ENCODE measurements at places on chromosomes 5 and 9.

- DNase-seq = no peak
Observed at GRCh38 chr5:180118391-180118791, 46.8 kb upstream of the RNF130 start.

GRCh38 chr9:91117959-91118703 lies 243.6 kb downstream of the AUH start:
- peak; percentile 92 for DNase-seq

DNA sequence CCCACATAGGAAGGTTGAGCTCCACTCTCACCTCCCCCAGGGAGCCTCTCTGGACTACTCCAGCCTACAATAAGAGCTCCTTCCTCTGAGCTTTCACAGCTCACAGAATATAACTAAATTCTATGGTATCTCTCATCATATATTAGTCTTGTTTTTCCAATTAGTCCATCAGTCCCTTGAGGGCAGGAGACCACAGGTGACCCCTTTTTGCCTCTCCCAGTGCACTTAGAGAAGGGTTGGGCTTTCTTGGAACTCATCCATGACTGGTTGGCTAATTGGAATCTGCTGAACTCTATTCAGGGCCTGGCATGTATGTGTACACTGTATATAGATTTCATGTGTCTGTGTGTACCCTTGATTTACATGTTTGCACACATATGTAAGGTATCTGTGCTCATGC lies 50.4 kb upstream of the ARAP3 start:
- no peak for DNase-seq

GRCh38 chr5:101440173-101440572 lies 537.1 kb upstream of the ST8SIA4 start:
- DNase-seq = no peak

DNA sequence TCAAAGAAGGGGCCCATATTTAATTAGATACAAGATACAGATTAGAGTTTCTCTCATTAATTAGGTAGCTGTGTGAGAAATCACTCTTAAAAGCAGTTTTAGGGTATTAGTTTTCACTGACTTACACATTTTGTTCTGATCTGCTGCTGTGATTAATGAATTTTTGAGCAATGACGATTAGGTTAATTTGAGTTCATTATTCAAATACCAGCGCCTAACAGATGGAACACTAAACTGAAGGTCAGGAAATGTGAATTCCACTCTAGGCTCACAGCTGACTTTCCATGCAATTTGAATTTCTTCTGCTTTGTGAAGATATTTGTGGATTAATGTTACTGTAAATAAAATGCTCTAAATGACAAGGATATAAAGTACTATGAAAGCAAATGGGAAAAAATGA lies 380.6 kb downstream of the ADGRV1 start:
- DNase-seq = no peak

GRCh38 chr5:67536866-67537265 lies 340.3 kb upstream of the CD180 start:
- DNase-seq = no peak

GRCh38 chr5:113179156-113179555 lies 202.6 kb downstream of the DCP2 start:
- DNase-seq = no peak

GRCh38 chr9:97811533-97812246 lies 41.3 kb upstream of the FOXE1 start:
- DNase-seq = no peak

DNA sequence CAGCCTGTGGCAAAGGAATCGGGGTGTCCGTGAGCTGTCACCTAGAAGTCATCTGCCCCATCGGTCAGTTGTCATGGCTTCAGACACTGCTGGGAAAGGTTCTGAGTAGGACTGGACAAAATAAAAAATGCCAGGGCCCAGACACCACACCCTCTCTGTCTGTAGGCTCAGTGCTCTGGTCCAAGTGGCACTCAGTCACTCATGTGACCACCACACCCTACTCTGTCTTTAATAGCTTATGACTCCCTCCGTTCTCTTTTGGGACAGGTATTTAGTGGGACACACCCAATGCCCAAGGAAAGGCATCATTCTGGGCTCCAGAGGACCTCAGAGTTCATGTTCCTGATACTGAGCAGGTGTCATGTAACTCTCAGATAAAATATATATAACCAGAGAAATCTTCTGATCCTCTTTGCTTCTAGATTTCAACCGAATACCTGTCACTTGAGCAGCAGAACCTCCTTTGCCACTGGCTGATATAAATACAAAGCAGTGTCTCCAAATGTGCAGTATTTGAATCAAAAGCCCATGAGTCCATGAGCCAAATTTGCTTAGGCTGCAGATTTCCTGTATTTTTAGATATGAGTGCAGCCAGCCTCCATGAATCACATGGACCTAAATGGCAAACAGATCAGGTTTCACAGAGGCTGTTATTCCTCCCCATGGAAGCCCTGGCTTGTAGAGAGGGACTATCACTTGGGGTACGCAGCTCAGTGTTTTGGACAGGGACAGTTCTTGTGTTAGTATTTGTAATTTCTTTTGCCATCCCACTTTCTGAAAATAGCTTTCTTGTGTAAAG lies 272.0 kb downstream of the ARHGAP26 start:
- DNase-seq = no peak
